ENCODE measurements at places on chromosomes 3 and 15.

- no peak for DNase-seq
These were observed 677.8 kb downstream of the FHIT start for GRCh38 chr3:60573494-60573893.

DNA sequence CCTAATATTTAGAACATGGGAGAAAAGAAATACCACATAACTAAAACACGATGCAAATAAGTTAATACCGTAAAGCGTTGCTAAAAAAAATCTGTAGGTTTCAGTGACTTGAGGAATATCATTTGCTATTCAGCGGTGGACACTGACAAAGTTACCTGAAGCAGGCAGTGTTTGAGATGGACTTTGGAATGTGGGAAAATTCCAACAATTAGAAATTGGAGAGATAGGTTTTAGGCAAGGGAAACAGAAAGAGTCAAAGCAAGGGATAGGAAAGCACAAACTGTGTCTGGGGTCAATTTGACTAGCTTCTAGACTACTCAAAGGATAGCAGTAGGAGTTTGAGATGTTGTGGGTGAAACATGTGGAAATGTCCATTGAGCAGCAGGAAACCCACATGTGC is 173.0 kb downstream of the TIGIT start:
- DNase-seq, result no peak

- no peak for DNase-seq
These were observed 118.8 kb downstream of the SST start for GRCh38 chr3:187551416-187551815.

GRCh38 chr15:38217191-38217595 is 35.4 kb upstream of the SPRED1 start:
- no peak for DNase-seq

GRCh38 chr3:124206225-124207055 is 214.5 kb upstream of the ROPN1 start:
- DNase-seq, result no peak

DNA sequence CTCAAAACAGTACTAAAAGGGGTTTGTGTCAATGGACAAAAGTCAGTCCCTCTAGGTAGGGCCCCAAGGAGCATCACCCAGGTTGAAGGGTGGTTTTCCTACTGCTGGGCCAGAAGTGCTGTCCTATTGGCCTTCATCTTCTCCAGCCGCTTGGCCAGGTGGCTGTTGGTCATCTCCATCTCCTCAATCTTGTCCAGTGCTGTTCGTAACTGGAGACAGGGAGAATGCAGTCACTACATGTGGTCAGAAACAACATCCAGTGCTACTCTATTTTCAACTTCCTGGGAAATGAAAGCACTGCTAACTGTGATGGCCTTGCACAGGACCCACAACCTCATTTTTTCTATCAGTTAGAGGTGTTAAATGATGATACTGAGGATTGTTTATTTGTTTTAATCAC is 60.4 kb downstream of the MLH1 start:
- no peak for DNase-seq

GRCh38 chr3:50658831-50659230 is 15.9 kb upstream of the DOCK3 start:
- no peak for DNase-seq

GRCh38 chr15:52397118-52397517 is 101.5 kb upstream of the MYO5C start:
- DNase-seq, result no peak

GRCh38 chr15:40909662-40910630 is 15.7 kb downstream of the VPS18 start:
- DNase-seq, result no peak

DNA sequence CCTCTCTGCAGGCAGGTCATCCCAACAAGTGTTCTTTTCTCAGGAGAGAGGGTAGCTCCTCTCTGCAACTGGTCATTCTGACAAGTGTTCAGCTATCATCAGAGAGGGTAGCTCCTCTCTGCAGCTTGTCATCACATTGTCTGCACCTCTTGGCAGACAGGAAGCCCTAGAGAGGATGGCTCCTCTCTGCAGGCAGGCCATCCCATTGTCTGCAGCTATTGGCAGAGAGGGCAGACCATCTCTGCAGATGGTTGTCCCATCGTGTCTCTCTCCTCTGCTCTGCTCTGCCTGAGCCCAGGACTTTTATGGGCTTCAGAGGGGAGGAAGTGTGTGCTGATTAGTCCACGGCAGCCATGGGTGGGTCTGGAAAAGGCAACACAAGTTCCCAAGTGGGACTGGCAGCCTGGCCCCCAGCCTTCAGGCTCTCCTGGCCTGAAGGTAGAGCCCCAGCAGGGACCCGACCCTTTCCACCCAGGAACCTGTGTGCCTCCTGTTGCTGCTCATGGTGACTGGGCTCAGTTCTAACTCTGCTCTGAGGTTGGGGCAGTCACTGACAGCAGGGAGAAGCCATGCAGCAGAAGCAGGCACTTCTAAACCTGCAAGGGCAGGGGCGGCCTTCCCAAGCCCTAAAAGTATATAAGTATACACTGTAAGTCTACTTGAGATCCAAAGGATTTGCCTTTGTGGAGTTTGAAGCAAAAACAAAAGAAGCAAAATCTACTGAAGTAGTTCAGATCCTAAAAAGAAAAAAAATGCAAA is 637.9 kb downstream of the PLOD2 start:
- DNase-seq, result no peak

Measured in activated CD8-positive, alpha-beta memory T cell treated with anti-CD3 and anti-CD28 coated beads for 1 hour (primary cell).